Stimulated activated CD8-positive, alpha-beta memory T cell treated with anti-CD3 and anti-CD28 coated beads, Interleukin-2, amount 100 ng/mL, for 1 hour (primary cell): ENCODE measurements at places on chromosomes 4 and X.

- no peak for DNase-seq
These were observed 799.1 kb downstream of the FSTL5 start for GRCh38 chr4:161364681-161365080.

GRCh38 chrX:45434231-45434630 lies 233.6 kb upstream of the DIPK2B start:
- DNase-seq: no peak

GRCh38 chr4:181911420-181911819 lies 331.8 kb upstream of the TENM3 start:
- DNase-seq: no peak

DNA sequence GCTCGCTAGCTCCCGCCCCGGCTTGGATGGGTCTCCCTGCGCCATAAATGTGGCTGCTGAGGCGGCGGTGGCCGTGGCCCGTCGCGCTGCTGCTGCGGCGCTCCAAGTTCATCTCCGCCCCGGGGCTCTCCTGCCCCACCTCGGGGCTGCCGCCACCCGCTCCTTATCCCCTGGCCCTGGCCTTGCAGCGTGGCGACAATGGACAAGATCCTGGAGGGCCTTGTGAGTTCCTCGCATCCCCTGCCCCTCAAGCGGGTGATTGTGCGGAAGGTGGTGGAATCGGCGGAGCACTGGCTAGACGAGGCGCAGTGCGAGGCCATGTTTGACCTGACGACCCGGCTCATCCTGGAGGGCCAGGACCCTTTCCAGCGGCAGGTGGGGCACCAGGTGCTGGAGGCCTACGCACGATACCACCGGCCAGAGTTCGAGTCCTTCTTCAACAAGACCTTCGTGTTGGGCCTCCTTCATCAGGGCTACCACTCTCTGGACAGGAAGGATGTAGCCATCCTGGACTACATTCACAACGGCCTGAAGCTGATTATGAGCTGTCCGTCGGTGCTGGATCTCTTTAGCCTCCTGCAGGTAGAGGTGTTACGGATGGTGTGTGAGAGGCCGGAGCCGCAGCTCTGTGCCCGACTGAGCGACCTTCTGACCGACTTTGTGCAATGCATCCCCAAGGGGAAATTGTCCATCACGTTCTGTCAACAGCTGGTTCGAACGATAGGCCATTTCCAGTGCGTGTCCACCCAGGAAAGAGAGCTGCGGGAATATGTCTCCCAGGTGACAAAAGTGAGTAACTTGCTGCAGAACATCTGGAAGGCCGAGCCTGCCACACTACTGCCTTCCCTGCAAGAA lies 763 bp downstream of the USP38 start:
- no peak for DNase-seq

DNA sequence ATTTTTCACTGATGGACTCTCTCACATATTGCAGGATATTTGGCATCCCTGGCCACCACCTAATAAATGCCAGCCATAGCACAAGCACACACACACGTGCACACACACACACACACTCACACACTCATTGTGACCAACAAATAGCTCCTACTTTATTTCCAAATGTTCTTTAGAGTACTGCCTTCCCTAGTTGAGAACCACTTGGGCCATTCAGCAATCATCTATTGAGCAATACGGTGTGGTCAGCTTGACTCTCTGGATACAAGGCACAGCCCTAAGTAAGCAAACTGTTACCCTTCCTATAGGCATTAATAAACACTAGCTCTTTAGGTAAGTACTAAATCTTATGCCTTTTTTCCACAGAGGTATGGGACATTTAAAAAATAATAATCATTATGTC lies 21.1 kb downstream of the CORIN start:
- no peak for DNase-seq

- DNase-seq: no peak
These were observed 115.6 kb downstream of the CAMK2D start for GRCh38 chr4:113645771-113646441.

DNA sequence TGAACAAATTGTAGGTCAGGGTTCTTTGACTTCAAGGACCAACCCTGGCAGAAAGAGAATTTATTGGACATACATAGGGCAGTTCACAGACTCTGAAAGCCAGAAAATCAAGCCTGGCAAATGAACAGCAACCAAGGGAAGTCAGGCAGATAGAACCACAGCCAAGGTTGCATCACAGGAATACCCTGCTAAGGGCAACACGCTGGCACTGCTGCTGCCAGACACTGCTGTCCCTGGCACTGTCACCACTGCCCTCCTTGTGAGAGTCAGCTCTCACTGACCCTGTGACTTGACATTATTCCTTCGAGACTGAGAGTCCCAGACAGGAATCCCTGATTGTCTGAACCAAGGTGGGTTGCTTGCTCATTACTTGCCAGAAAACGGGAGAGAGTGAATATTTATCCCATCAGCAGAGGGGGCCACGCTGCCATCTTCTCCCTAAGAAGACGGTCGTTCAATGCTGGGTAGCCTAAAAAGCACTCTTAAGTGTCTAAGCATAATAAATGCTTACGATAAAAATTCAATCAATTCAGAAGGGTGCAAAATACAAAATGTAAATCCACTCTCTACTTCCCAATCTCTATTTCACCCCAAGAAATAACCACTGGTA lies 23.2 kb upstream of the PTTG2 start:
- no peak for DNase-seq

DNA sequence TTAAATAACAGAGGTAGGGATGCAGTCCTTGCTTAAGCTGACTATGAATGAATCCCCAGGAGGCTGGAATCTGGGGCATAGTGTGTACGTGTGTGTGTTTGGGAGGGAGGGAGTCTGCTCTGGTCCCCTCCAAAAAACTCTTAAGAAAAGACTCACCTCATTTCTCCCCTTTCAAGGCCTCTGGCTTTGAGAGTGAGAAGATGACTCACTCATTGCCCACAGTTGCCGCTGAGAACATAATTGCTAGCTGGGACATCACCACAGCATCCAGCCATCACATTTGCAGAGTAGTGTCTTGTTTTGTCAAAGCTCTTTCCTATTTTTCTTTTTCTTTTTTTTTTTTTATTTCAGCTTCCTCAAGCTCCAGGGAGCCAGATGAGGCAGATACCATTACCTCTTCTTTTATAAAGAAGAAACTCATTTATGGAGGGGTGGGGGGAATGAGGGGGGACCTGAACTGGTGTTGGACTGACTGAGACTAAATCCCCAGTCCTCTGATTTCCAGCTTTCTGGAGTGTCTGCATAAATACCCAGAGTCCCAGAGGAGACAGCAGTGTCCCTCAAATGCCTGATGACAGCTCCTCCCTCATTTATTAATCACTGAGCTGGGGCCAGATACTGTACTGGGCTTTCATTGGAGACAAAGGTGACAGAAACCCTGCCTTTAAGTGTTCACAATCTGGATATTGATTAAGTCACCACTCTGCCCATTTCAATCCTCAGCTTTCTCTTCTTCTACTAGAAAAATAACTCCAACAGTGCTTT lies 61.9 kb upstream of the LAS1L start:
- no peak for DNase-seq

DNA sequence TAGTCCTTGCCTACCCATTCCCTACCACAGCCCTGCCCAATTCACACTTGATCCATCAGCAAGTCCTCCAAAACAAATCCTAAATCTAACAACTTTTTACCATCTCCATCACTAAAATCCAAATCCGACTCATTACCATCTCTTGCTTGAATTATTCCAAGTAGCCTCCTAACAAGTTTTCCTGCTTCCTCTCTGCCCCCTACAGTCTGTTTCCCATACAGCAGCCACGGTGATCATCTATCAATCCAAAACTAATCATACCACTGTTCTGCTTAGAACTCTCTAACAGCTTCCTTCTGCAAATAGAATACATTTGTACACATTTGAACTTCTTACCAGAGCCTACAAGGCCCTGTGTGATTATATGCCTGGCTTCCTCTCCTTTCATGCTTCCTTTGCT lies 133.0 kb downstream of the SHROOM4 start:
- DNase-seq: no peak

GRCh38 chrX:53383376-53384076 lies 38.9 kb downstream of the SMC1A start:
- no peak for DNase-seq

GRCh38 chr4:101451086-101451485 lies 103.8 kb upstream of the PPP3CA start:
- no peak for DNase-seq

DNA sequence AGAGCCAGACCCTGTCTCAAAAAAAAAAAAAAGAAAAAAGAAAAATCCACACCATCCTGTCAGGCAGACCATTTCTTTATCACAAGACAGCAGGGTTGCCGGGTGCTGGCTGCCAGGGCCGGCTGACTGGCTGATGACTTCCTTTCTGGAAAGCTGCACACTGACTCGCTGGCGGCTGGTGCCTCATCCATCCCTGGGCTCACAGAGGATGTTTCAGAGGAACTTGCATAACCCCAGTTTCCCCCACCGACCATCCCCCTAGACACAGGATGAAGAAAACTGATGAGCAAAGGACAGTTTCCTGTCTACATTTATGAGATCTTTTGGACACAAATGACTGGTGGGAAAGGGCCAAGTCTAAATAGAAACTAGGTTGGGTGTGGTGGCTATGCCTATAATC lies 14.1 kb downstream of the HPSE start:
- no peak for DNase-seq

DNA sequence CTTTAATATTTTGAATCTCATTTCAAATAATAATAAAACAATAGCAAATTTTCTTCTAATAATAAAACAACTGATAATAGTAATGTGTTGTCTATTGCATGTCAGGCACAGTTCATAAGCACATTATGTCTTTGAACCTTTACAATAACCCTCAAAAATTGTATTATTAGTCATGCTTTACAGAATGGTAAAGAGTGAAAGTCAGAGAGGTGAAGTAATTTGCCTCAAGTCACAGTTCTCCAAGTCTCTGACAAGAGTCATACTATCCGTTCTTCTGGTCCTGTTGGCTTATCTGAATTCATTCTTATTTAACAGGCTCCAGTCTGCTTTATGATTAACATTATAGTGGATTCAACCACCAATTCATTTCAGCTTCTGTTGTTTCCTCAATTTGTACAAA lies 313.0 kb downstream of the AFF2 start:
- no peak for DNase-seq

DNA sequence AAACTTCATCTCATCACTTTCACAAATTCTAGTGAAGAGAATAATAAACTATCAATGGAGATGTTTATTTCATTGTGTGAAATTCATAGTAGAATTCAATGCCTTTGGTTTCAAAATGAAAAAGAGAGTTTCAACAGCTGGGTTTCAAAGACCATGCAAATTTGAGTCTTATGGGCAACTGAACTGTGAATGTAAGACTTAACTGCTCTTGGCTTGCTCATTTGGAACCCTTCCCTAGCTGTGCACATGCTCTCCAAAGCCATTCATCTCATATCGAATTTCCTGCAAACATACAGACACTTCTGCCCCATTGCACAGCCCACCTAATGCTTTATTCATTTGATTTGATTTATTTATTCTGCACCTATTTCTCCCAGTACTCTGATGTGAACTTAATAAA lies 154.5 kb downstream of the GRXCR1 start:
- DNase-seq: no peak

DNA sequence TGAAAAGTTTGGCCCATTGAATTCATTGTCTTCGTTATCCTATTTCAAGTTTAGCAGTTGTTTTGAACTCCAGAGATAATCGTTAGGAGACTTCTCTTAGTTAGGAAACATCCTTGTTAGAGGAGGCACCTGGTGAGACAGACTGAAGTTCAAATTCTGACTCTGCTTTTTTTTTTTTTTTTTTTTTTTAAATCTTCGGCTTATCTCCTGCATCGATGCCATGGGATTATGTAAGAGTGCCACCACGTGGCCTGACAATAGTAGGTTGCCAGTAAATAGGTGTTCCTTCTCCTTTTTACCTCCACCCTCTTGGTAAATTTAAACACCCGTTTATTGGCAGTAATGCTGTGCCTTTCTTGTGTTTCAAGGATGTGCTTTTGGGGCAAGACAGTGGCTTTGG lies 149.3 kb downstream of the SOWAHB start:
- DNase-seq: no peak

DNA sequence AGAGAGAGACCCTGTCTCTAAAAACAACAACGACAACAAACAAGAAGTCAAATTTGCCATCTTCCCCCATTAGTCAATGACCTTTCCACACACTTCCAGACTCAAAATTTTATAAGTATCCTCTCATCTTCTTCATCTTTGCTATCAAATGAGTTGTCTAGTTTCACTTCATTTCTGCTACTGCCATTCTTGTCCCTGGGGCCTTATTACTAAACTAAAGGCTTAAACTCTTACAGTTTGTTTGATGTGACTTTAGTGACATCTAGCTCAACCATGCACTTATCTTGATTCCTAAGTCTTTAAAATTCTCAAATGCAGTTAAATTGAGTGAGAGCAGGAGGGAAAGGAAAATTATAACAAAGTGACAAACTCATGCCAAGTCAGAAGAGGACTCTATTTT lies 271.8 kb upstream of the GK2 start:
- no peak for DNase-seq

- DNase-seq: no peak
These were observed 546.5 kb upstream of the FAT1 start for GRCh38 chr4:187270154-187270553.

- no peak for DNase-seq
These were observed 271.6 kb downstream of the TLL1 start for GRCh38 chr4:166144607-166145006.

DNA sequence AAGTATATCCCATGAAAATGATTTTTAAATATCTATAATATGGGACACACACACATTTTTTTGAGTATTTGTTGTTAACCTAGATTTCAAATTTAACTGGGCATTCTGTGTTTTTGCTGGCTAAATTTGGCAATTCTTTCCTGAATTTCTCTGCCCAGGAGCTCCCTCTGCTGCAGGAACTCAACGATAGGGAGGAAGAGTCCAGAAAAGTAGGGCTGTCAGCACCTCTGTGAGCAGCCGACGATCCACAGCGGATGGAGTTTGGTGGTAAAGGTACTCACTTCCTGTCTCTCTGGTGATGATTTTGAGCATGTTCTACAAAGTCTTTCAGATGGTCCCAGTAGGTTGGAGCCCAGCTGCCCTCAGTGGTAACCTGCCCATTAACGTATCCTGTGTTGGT lies 23.1 kb upstream of the TMEM184C start:
- no peak for DNase-seq

DNA sequence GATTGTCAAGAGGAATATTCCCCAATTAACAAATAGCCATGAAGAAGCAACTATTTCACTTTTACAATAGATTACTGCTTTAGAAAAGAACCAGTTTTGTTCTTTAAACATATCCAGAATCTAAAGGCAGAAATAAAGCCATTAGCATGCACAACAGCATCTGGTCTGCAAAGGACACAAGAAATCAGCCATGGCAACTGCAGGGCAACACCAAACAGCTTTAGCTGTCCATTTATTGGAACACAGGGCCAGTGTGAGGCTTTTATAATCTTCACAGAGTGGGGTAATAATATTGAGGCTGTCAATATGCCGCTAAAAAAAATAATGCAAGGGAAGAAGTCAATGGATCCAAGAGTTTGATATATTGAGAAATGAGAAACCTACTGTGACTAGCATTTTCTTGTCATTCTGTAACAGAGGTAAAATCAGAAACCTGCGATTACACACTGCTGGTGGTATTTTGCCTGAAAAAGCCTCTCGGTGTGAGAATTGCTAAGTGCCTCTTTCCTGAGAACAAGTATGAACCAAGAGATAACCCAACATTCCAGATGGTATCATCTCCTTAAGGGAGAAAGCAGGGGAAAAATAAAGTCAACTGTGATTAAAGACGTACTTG lies 2.7 kb upstream of the BANK1 start:
- no peak for DNase-seq

- no peak for DNase-seq
These were observed 2.7 kb downstream of the RUFY3 start for GRCh38 chr4:70724463-70724862.
